ENCODE measurements at places on chromosomes 16 and 17.

DNA sequence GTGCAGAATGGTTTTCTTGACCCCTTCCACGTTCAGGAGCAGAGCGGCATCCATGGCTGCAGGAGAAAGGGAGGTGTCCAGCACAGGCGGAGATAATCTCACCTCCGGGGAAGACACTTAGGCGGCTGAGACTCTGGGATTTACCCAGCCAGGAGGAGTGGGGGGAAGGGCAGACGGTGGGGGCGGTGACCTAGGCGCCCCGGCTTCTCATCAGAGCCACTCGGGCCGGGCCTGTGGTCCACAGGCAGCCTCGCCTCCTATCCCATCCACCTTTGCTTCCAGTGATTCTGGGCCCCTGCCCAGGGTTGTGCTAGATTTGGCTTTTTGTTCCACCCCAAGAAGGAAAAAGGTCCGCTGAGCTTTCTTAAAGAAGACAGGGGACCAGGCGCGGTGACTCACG, at the start of gene AIPL1:
TSS of gene AIPL1 (minus strand) at position 71 of the 400 bp plus-strand sequence. CDS start at position 54, 17 bp downstream.
- DNase-seq = no peak

- DNase-seq = no peak
Observed at GRCh38 chr17:74567397-74567796, at the start of gene CD300H. TSS of gene CD300H (minus strand) at chr17:74567509.

DNA sequence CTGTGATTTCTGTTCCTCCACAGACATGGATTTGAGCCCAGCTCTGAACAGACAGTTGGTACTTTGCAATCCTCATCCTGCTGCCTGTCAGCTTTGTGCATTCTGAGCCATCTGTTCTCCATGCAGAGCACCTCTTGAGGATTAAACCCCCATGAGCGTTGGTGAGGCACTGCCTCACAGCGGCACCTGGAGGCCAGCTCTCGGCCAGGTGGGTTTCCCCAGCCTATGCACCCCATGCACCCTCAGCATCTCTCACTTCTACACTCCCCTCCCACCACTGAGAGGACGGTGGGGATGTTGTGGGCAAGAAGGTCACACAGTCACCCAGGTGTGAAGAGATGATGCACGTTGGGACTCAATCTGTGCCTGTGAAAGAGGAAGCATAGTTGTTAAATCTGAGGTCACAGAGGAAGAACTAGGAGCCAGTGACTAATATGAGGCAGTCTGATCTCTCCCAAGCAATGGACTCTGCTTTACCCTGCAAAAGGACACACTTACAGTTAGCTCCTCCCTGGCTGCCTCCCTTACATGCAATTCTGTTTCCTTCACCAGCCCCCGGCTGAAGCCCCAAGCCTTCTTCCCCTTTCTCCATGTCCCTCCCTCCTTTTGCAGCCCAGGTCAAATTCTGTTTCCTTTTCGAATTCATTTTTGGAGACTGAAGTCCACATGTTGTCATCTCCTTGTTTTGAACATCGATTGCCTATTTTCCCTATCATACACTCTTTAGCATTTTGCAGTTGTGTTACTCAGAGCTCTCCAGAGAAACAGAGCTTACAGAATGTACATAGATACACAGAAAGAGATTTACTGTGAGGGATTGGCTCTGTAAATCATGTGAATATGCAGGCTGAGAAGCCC, 58.5 kb downstream of the HS3ST3B1 start:
- no peak for DNase-seq

DNA sequence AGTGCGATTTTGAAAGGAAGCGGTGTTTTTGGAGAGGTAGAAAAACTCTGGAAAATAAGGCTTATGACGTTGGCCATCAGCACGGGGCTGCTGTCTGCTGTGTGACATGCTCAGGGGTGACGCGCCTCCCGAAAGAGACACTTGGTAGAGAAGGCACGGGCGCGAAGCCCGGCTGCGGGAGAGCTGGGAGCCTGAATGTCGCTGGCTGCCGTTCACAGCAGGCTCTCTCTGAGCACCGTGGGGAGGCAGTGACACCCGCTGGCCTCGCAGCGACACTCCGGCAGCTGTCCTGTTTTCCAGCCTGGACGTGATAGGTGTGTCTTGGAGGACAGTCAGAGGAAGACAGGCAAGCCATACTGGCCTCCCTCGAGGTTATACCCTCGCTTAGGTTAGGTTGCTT, 759.1 kb upstream of the RBFOX1 start:
- no peak for DNase-seq

GRCh38 chr17:77280304-77281121, 139.7 kb downstream of the SEC14L1 start:
- no peak for DNase-seq

- peak; percentile 33 for DNase-seq
Observed at GRCh38 chr16:71358464-71358998, at the start of gene CALB2. TSS of gene CALB2 (plus strand) at chr16:71358723. CDS start at chr16:71358793, 70 bp downstream.

DNA sequence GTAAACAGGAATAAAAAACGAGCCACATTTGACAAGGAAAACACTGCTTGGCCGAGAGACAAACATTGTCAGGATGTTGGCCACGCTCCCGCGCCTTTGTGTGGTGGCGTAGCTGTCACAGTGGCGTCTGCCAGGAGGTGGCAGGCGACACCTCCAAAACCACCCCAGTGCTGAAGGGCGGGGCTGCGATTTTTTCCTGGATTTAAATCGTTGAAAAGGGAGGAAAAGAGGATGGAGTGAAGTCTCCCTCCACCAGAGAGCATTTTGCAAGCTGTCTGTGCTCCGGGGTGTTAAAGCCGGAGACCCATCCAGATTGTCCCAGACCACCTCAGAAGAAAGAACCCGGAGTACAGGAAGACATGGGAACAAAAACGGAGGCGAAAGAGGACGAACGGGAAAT, 12.7 kb downstream of the MRM3 start:
- DNase-seq = peak; percentile 16

DNA sequence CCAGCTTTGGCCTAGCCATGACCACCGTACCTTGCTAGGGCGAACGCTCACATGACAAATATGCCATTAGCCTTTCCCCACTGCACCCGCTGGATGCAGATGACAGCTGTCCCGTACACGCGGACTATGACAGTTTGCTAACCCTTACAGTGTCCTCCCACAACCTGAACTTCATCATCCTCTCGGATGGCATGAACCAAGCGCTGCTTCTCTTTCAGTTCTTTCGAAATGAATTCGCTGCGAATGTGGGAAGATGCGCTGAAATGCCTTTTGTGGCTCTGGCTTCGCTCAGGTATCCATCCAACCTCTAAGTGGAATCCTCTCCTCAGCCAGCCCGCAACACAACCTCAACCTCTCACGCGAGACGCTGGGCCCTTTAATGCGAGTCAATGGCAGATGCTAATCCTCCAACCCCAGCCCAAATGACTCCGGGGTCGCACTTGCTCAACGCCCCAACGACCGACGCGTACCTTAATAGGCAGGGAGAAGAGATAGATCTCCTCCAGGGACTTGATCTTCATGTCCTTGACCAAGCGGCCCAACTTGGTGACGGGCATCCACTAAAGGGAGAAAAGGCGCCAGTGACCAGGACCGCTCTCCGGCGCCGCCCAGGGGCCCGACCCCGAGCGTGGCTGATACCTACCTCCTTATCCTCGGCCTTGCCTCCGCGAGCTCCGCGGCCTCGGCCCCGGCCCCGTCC, 670 bp downstream of the RPS2 start:
- no peak for DNase-seq

DNA sequence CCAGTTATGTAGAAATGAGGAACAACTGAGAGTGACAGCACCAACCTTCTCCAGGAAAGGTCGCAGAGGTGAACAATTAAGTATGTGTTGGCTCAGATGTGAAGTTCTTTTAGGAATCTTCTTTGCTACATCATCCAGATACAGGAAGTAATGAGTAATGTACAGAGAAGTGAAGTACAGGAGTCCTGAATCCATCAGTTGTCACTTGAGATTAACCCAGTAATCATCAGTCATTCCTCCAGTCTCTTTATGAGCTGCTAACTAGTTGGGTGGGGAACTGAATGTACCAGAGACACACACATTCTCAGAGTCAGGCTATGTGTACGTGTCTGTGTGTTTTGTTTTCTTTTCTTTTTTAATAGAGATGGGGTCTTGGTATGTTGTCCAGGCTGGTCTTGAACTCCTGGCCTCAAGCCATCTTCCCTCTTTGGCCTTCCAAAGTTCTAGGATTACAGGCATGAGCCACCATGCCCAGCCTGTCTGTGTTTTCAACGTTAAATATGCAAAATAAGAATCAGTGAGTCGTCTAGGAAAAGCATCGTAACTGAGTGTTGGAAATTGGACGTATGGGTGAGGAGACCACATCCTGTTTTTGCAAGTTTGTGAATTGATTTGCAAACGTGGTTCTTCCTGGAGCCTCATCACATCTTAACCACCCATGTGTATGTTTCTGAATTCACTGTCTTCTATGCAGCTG, 19.9 kb downstream of the ZNF200 start:
- peak; percentile 8 for DNase-seq

DNA sequence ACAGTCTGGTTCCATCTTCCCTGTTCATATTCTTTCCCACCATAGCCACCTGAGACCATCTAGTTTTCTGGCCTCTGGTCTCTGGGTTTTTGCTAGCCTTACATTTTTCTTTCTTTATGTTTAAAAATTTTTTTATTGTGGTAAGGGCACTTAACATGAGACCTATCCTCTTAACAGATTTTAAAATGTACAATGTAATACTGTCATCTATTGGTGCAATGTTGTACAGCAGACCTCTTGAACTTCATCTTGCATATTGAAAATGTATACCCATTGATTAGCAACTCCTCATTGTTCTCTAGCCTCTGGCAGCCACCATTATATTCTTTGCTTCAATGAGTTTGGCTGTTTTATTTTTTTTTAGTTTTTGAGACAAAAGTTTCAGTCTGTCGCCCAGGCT, 39.2 kb downstream of the ITGAM start:
- no peak for DNase-seq

- DNase-seq = no peak
Observed at GRCh38 chr16:86512860-86513470, 2.6 kb downstream of the FOXF1 start.

DNA sequence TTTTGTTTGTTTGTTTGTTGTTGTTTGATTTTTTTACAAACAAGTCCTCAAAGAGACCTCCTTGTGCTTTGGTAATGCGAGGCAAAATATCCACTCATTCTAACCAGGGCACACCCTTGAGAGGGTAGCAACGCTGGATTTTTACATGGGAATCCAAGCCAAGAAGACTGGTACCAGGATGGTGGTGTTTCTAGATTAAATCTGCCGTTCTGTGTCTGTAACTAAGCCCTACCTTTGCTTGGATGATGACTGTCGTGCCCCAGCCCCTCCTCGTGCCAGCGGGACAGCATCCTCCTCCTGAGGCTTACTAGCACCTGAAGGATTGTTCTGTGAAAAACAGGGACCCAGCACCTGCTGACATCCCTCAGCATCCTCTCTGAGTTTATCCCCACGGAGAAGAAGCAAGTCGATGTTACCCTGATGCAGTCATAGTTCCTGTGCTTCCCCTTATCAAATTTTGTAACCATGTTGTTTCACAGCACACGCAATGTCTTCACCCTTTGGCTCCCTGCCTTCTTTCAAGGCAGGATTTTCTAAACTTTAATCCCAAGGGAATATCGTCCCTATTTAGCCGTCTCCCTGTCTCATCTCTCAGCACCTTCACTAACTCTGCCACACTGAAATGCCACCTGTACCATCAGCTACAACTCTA, 5.1 kb upstream of the HSBP1 start:
- no peak for DNase-seq

DNA sequence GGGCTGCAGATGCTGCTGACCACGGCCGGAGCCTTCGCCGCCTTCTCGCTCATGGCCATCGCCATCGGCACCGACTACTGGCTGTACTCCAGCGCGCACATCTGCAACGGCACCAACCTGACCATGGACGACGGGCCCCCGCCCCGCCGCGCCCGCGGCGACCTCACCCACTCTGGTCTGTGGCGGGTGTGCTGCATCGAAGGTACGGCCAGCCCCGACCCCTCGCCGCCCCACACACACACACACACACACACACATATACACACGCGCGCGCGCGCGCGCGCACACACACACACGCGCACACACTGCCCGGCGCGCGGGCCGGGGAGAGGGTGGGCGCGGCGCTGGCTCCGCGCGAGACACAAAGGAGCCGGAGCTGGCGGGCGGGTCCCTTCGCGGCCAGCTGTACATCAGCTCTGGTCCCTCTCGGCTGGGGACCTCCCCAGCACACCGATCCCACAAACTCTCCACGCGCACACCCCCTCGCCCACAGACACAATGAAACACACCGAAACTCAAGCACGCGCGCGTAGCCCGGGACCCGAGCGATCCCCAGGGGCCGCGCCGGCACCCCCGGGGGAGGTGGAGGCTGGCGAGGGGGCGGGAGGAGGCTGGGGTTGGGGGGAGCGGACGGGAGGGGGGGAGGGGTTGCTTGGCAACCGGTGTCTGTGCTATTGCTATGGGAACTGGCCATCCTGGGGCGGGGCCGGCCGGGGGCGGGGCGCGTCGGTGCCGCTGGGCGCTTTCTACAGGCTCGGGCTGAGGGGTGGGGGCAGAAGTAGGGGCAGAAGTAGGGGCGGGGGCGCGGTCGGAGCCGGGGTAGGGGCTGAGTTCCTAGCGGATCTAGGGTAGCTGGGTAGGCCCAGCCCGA, 658 bp downstream of the CACNG4 start:
- no peak for DNase-seq

DNA sequence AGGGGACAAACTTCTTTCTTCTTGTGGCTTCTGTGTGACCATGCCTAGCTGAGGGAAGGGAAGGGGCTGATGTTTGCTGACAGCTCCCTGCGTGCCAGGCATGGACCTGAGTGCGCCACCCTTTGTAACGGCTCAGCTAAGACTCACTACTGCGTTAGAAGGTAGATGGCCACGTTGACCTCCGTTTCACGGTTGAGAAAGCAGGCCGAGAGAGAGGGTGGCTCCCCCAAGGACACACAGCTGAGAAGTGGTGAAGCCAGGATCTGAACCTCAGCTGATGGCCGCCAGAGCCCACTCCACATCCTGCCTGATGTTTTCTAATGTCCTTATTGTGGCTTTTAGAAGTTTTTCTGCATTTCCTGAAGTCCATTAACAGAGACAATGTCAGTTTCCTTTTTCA, 45.1 kb downstream of the RGS9 start:
- no peak for DNase-seq

DNA sequence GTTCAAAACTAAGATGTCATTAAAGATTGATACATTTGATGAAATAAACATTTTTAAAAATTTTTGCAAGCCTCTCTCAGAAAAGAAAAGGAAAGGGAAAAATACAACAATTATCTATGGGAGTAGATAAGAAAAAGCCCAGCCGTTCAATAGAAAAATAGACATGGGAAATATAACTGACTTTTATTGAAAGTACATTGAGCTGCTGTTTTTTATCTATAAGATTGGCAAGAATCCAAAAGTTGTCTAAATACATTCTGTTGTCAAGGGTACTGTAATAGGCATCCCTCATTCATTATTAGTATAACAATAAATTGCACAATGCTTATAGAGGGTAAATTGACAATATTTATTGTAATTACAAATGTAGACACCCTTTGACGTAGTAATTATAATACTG, 38.4 kb upstream of the IRX6 start:
- no peak for DNase-seq

- DNase-seq = no peak
Observed at GRCh38 chr16:69812688-69813014, 50.5 kb downstream of the WWP2 start.

Measured in activated CD4-positive, alpha-beta T cell treated with anti-CD3 and anti-CD28 coated beads for 1 hour (primary cell).